ENCODE measurements at places on chromosomes 4 and X.
A peak's percentile ranks its signal among the peaks of the same experiment; 100 is the strongest.

GRCh38 chr4:147799986-147800555 is 68.2 kb downstream of the ARHGAP10 start:
- peak; percentile 82 for DNase-seq

- DNase-seq = no peak
These were observed 94.4 kb downstream of the HHIP start for GRCh38 chr4:144740316-144740715.

DNA sequence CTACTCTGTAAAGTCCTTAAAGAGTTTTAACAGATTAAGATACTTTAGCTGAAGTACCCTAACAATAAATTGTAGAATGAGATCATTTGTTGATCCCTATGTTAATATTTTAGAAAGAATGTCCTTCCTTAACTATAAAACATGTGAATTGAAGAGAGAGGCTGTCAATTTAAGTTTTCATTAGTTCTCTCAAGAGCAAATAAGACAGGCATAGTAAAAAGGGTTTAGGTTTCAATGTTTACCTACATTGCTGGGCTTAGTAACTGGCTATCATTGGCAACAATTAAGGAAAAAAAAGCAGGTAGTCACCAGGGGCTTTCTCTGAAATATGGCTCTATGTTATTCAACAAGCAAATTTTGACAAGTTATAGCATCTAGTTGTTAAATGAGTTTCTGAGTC is 91.5 kb downstream of the ATRX start:
- no peak for DNase-seq

DNA sequence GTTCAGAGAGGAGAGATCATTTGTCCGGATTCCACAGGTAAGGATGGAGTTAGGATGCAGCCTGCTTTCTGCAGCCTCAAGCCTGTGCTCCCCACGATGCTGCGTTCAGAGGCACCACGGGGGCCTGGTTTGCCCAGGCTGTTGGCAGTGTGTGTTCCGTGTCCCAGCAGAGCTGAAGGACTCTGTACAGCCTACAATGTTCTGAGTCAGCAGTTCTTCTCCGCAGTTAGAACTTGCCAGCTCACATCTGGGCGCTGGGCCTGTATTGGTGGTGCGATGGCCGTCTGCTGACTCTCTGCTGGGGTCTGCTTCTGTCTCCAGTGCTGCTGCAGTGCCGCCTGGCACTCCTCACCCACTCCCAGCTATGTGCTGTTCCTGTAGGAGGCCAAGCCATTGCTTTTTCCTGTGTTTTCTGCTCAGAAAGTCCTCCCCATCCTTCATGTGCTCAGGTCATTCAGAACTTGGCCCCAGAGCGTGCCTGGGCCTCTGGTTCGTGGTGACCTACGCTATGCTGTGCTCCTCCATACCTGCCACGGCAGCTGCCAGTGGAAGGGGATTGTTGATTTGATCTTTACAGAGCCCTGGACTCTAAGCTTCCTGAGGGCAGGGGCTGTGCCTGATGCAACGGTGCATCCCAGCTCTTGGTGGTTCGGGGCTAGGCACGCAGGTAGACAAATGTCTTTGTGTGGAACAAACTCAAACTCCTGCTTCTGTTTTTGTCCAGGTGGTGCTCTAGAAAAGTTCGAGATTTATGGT is 42.6 kb upstream of the TADA2B start:
- no peak for DNase-seq

DNA sequence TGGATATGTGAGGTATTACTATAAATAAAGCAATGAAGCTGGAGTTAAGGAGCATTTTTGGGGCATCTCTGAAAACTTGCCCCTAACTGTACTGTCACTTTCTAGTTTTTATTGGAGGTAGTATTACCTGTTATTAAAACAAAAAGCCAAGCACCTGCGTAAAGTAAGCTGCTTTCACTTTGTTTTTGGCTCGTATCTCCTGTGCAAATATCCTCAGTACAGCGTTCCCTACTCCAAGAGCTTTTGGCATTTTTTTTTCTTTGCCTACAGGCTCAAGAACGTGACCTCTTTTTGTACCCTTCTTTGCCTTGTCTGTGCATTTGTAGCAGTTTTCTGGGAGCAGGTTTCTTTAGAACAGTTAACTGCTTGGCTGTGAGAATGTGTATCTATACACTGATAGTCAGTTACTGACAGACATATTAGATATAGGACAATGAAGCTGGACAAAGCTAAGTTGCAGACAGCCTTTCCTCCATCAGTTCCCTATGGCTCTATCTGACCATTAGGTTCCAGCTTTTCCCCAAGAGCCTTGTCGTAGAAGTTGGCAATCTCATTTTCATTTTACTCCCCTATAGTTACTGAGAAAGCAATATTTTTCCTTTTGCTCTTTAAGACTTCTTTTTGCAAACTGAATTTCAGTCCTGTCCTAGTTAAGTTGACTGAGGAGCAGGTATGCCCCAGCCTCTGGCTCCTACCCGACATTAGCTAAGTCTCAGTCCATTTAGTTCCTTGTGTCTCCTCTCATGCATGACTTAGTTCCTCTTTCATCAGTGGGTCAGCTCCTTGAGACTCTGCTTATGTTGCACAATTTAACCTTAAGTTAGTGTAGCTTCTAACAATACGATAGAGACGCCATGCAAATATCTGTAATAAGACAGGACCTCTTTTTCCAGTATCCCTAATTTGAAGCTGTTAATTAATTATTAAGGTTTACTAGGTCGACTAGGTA is 71.5 kb upstream of the HPRT1 start:
- DNase-seq = peak; percentile 77

GRCh38 chr4:169282429-169283113 is 11.8 kb upstream of the SH3RF1 start:
- DNase-seq = no peak

DNA sequence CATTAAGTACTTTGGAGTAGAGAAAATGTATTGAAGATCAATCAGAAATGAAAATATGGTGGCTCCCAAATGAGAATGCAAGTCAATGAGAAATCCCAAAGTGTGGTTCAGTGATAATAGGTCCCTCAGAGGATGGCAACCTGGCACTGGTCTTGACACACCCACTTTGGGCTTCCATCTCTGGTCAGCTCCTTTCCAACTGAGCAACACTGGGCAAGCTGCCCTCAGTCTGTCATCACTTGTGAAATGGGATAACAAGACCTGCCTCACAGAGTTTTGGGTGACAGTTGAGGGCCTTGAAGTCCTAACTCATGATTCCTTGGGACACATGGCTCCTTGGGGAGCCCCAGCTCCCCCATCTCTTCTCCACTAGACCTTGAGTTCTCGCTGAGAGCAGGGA is 29.0 kb upstream of the MAMLD1 start:
- DNase-seq = no peak

- peak; percentile 34 for DNase-seq
These were observed 2.3 kb downstream of the IRF2 start for GRCh38 chr4:184471881-184472613.

GRCh38 chr4:11436673-11437072 is 8.0 kb upstream of the HS3ST1 start:
- DNase-seq = no peak

DNA sequence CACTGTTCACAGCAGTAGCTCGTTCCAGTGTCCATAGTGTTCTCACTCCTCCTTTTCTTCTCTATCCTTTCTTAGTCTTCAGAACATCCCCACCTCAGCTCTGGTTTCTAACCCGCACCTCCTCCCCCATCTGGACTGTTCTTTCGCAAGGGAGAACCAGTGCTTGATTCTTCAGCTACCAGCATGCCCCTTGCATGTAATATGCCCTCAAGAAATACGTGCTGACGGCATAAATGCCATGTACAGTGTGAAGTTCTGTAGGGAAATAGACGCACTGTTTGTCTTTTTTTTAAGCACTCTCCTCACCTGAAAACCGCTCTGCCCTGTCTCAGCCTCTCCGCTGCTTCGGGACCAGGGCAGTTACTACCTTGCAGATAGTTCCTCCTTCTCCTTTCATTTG is 5.3 kb downstream of the CLDN22 start:
- DNase-seq = no peak

- DNase-seq = no peak
These were observed 1890.7 kb upstream of the PCDH10 start for GRCh38 chr4:131258361-131258760.

- no peak for DNase-seq
These were observed 697 bp downstream of the ZNF280C start for GRCh38 chrX:130267956-130268448.

- no peak for DNase-seq
These were observed 120.1 kb upstream of the GPM6A start for GRCh38 chr4:175932116-175932515.

- no peak for DNase-seq
These were observed 194.3 kb downstream of the KIT start for GRCh38 chr4:54852054-54852453.

DNA sequence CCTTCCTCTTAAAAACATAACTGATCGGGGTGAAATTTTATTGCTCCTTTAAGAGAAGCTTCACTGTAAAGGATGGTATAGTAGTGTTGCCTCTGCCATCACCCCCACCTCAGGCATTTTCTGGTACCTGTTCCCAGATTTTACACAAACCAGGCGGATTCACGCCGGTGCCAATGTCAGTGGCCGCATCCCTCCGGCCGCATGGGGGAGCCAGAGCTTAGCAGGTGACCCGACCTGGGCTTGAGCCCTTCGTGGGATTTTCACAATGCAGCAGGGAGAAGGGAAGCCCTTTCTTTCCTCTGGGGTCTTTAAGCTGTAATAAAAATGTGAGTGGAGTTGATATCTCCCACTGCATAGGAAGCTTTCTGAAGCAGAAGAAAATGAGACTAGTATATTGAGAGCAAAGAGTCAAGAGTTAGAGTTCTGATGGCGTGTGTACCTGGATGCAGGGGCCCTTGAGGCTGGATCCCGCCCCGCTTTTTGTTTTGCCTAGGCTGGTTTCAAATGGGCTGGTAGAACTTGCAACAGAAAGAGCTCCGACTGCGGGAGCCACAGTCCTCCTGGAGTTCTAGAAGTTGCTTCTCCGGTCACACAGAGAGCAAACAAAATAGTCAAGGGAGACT is 59.4 kb downstream of the POLR2B start:
- DNase-seq = no peak

DNA sequence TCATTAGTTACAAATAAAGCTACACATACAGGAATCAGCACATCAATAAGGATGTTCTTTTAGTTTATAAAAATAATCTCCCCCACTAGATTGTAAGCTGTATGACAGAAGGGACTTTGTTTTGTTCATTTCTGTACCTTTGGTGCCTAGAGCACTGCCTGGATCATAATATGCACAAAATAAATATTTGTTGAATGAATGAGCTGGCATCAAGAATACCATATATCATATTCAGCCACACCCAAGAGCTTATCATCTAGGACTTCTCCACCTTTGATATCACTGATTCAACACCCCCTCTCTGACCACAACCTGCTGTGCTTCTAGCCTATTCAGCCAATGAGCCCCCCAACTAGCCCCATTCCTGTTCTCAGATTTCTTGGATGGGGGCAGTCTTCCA is 10.6 kb downstream of the SYTL4 start:
- no peak for DNase-seq

DNA sequence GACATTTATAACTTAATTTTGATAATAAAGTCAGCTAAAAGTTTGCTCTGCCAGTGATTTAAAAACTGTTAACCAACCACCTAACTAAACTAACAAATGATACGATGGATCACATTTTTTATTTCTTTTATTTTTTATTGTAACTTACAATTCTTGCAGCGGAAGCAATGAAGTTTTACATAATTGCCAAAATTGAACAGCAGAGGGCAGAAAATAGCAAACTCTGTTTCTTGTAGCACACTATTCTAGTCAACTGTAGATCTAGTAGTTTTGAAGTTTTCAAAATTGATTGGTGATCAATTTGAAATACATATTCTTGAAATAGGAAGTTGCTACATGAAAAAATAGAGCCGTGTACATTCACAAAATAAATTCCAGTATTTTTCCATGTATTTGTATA is 2.8 kb upstream of the GRIA2 start:
- peak; percentile 3 for DNase-seq

- no peak for DNase-seq
These were observed 327.4 kb downstream of the RPA4 start for GRCh38 chrX:97211070-97211469.

GRCh38 chr4:5444918-5445517 is 263.3 kb downstream of the EVC2 start:
- no peak for DNase-seq

- no peak for DNase-seq
These were observed 1718.8 kb upstream of the PCDH10 start for GRCh38 chr4:131430302-131430701.

DNA sequence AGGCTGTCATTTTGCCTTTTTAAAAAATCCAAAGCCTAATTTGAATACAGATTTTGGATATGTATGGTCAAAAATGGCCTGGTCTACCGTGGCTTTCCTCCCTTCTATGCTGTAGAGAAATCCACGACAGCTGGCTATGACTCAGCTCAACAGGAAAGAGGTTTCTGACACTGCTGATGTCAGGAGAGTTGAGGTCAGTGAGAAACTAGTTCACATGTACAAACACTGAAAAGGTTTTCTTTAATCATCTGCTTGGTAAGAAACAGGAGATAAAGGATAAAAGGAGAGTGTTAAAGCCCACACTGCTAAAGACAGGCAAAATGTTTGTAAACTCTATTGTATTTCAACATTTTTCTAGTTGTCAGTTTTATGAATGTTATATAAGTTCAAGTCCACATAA is 113.9 kb downstream of the NYX start:
- DNase-seq = peak; percentile 25

DNA sequence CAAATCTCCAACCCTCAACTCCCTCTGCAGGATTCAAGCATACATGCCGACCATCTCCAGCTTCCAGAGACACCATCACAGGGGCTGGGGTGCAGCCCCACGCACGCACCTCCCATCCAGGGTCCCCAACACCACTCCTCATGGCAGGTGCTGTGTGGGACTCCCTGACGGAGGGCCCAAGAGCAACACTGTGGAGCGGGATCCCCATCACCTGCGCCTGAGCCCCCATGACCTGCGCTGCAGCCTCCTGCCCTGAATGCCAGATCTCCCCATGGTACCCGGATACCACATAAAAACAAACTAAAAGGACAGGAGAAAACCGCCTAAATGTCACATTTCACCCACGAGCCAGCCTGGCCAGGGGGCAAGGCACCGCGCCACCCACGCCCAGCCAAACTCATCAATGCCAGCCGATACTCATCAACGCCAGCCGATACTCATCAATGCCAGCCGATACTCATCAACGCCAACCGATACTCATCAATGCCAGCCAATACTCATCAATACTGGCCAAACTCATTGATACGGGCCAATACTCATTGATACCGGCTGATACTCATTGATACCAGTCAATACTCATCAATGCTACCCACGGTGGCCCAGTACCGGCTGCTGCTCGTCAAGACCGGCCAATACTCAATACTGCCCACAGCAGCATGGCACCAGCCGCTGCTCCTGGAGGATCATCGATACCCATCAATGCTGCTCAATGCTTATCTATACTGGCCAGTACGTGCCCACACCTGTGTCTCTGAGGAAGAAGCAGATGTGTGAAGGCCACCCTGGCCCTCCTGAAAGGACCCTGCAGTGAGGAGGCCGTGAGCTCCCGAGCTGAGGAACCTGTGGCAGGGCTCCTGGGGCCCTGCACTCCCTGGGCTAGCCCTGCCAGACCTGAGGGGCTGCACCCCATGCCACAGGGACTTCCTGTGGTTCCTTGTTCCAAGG is 6.2 kb downstream of the CTBP1 start:
- no peak for DNase-seq

- DNase-seq = no peak
These were observed 172.0 kb downstream of the PTTG2 start for GRCh38 chr4:38132107-38132673.

GRCh38 chrX:97398030-97398551 is 514.4 kb downstream of the RPA4 start:
- no peak for DNase-seq

GRCh38 chrX:148609515-148610327 is 109.3 kb downstream of the AFF2 start:
- no peak for DNase-seq

GRCh38 chr4:80103629-80104028 is 30.6 kb upstream of the ANTXR2 start:
- peak; percentile 57 for DNase-seq

GRCh38 chrX:96389281-96390047 is 295.2 kb upstream of the DIAPH2 start:
- DNase-seq = no peak

All from AML-193 (cell line).